ENCODE measurements at places on chromosomes 3 and 15.

GRCh38 chr3:183272791-183273190, 19.7 kb downstream of the B3GNT5 start:
- no peak for DNase-seq

DNA sequence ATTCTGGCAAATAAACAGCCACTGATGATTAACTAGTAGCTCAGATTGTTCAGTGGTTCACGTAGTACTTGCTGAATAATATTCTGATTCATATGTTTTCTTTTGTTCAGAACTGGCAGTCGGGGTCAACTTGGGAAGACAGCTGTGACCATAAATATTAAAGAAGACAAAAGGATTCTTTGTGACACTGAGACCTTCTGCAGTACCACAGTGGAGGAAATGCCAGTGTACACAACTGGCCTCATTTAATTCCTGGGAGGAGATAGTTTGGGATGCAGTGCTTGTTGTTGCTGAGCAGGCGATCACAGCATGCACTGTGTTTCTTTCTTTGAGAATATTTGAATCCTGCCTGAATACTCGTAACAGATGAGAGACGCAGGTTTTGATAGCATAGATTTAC, 26.7 kb upstream of the MCF2L2 start:
- DNase-seq: no peak

DNA sequence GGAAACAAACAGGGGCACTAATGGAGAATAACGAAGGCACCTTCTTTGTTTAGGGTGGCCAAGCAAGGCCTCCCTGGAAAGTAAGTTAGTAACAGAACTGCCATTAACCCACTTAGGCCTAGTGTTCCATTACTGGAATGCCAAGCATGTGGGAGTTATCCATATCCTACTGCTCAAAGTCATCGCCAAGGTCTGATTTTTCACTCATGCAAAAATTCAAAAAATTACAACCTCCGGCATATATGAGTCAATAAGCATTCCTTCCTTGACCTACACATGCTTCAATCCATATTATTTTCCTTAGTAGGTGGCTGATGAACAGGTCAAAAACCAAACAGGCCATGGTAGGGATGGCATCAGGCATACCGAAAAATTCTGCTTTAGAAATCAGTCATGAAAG, 1097.2 kb downstream of the FHIT start:
- DNase-seq: no peak

GRCh38 chr15:31476866-31477265, 150.2 kb downstream of the KLF13 start:
- DNase-seq: no peak

DNA sequence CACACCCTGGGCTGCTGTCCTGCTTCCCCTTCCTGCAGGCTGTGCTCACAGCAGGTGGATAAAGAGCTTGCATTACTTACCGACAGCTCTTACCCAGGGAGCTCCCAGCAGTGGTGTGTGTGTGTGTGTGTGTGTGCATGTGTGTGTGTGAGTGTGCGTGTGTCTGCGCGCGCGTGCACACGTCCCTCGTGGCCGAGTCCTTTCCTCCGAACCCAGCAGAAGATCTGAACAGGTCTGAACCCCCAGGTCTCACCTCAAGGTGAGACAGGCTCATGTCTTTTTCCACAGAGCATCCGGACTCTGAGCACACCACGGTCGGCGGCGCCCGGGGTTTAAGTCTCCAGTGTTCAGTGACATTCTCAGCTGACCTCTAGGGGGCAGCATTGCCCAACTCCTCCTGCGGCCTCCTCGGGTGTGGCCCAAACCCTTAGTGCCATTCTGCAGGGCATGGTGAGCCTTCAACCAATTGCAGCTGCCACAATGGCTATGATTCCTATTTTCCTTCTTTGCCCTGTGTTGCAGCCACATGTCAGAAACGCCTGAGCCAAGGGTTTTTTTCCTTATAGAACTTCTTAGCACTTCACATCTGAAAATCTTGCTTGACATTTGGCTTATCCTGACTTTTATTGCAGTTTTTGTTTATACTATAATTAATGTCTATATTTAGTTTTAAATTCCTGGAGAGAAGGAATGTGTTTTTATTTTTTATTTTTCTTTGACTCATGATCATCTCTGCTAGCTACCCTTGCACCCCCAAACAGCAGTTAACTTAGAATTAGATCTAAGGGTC, 64.1 kb upstream of the KLHL25 start:
- peak; percentile 62 for DNase-seq

- DNase-seq: no peak
Measured at GRCh38 chr3:50608278-50608677, 3.3 kb downstream of the CISH start.

GRCh38 chr3:178406206-178406605, 130.0 kb upstream of the KCNMB2 start:
- DNase-seq: no peak

GRCh38 chr3:176767385-176767784, 429.9 kb downstream of the TBL1XR1 start:
- DNase-seq: no peak

- DNase-seq: no peak
Measured at GRCh38 chr3:178386401-178386800, 149.8 kb upstream of the KCNMB2 start.

GRCh38 chr3:42589382-42590109, 1.1 kb upstream of the SS18L2 start:
- DNase-seq: no peak

GRCh38 chr15:37652646-37653417, 281.6 kb upstream of the TMCO5A start:
- no peak for DNase-seq

DNA sequence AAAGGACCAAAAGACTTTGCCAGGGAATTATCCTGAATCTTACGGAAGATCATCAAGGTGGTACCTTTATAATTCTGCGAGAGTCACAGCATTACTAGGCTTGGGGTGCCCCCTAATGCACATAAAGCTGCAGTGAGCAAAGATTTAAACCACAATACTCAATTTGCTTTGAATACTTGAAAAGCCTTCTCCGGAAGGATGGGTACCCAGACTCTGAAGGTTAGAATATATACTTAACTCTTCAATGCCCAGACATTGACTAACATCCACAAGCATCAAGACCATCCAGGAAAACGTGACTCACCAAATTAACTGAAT, 117.8 kb upstream of the KCNH8 start:
- no peak for DNase-seq

- no peak for DNase-seq
Measured at GRCh38 chr3:7543294-7543880, 682.5 kb downstream of the GRM7 start.

DNA sequence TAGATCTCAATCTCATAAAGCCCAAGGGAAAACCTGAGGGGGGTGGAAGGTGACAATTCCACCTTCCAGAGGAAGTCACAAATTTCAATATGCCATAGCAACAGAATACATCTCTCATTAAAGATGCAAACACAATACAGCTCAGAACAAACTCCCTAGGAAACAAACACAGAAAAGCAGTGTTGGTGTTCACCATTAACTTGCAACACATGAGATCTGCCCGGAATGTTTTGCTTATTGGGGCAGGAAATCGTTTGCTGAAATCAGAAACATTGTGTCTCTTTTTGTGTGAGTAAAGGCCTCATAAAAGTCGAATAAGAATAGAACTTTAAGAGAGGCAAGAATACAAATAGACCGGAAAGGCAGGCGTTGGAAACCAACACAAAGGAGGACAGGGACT, 5.8 kb upstream of the RYR3 start:
- no peak for DNase-seq

DNA sequence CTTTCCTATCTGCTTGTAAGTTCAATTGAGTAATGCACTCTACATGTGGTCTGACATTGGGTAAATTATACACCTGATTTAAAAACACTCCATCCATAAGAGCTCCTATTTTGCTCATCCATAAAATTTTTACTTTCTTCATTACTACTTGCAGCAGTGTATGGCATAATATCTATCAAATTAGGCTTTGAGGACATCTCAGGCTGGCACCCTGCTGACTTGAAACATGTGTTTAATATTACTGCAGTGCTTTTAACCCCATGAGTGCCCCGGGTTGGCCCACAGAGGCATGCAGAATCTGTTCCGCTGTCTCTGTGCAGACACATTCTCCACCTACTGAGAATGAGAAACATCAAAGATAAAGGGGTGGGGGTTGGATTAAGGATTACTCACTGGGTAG, 249.9 kb upstream of the DNAJC19 start:
- DNase-seq: no peak

- no peak for DNase-seq
Measured at GRCh38 chr15:46265664-46266347, 631.0 kb downstream of the SQOR start.

- no peak for DNase-seq
Measured at GRCh38 chr3:58383904-58384303, 49.7 kb downstream of the PDHB start.

DNA sequence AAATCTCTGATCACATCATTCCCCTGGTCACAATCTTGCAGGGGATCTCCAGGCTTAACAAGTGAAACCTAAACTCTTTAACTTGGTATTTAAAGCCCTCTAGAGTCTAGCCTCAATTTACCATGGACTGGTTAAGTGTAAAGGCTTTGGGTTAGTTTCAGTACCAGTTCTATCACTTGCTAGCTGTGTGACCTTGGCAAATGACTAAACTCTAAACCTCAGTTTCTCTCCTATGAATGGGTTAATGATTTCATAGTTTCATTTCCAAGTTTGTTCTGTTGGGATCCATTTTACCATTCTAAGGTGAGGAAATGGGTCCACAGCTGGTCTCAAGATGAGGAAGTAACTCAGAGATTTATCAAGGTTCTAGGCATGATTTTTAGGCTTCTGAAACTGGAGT, 38.8 kb upstream of the TIMP4 start:
- no peak for DNase-seq

DNA sequence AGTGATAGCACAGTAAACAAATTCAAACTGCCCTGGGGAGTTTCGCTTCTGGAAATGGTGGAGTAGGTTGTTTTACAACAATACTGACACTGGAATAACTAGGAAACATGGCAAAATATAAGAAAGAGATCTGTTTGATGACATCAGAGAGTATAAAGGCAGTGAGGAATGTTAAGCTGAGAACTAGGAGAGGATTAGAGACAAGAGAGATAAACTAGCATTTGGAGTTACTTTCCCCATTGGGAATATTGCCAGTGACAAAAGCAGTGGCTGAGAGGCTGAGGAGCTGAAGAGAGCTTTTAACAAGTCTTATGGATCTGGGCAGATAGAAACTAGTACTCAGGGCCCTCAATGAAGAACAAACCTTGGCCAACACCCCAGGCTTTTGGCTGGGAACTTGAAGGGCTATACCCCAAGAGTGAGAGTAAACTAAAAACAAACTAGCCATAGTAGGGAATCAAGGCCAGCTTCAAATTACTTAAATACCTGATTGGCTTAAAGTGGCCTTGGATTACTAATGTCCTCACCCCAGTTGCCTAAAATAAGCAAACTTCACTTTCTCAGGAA, 280.4 kb downstream of the KLF13 start:
- no peak for DNase-seq

GRCh38 chr3:174854987-174855386, 4.1 kb upstream of the NAALADL2 start:
- no peak for DNase-seq

GRCh38 chr3:161914703-161915417, 418.3 kb downstream of the OTOL1 start:
- no peak for DNase-seq

- DNase-seq: no peak
Measured at GRCh38 chr3:9108876-9109567, 140.4 kb downstream of the SRGAP3 start.

DNA sequence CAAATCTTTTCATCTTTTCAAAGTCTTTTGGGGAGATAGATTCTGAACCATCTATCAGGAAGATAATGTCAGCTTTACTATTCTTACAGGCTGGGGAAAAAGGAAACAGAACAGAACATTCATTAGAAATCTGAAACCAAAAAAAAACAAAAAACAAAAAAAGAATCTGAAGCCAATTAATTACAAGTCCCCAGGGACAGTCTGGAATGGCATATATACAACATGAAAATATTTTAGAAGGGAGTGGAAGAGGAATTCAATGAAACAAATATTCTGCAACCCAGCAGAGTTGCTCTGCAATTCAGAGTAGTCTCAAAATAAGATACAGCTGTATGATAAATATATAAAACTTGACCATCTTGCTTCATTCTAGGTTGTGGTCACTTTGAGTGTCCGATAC, 41.7 kb upstream of the CAPN7 start:
- DNase-seq: no peak

GRCh38 chr15:74535388-74536084, 5.5 kb upstream of the ARID3B start:
- DNase-seq: no peak

DNA sequence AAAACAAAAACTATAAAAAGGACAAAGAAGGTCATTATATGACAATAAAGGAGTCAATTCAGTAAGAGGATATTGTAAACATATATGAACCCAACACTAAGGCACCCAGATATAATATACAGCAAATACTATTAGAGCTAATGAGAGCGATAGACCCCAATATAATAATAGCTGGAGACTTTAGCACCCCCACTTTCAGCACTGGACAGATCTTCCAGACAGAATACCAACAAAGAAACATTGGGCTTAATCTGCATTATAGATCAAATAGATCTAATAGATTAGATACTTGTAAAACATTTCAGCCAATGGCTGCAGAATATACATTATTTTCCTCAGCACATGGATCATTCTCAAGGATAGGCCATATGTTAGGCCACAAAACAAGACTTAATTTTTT, 53.4 kb downstream of the NUDT16 start:
- DNase-seq: no peak

- no peak for DNase-seq
Measured at GRCh38 chr3:134901461-134901860, 106.4 kb downstream of the EPHB1 start.

GRCh38 chr3:9217784-9218513, 31.5 kb downstream of the SRGAP3 start:
- DNase-seq: no peak

DNA sequence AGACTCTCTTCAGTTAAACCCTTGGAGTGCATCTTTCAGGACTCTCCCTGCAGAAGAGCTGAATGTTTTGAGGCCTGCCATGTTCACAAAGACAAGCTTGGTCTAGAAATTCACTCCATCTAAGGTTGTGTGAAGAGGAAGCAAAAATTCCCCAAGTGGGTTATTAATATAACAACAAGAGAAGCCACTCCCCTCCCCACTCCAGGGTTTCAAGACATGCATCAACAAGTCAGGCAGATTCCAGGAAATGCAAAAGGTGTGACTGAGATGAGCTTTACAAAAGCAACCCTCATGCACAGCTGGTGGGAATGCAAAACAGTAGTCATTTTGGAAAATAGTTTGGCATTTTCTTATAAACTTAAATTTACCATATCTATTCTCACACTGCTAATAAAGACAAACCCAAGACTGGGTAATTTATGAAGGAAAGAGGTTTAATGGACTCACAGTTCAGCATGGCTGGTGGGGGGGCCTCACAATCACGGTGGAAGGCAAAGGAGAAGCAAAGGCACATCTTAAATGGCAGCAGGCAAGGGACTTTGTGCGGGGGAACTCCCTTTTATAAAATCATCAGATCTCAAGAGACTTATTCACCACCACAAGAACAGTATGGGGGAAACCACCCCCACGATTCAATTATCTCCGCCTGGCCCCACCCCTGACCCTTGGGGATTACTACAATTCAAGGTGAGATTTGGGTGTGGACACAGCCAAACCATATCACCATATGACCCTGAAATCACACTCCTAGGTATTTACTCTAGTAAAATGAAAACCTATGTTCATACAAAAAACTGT, 31.3 kb downstream of the TARS3 start:
- no peak for DNase-seq

GRCh38 chr15:39585871-39586301, 5.0 kb downstream of the THBS1 start:
- no peak for DNase-seq
